Left forelimb (tissue), 1 donor: ENCODE measurements at places on chromosomes 7 and 10.

- DNase-seq = no peak
Observed at GRCh38 chr7:57404343-57404966, 45.5 kb upstream of the ZNF716 start.

- DNase-seq = no peak
Observed at GRCh38 chr7:36741866-36742265, 17.6 kb upstream of the AOAH start.

DNA sequence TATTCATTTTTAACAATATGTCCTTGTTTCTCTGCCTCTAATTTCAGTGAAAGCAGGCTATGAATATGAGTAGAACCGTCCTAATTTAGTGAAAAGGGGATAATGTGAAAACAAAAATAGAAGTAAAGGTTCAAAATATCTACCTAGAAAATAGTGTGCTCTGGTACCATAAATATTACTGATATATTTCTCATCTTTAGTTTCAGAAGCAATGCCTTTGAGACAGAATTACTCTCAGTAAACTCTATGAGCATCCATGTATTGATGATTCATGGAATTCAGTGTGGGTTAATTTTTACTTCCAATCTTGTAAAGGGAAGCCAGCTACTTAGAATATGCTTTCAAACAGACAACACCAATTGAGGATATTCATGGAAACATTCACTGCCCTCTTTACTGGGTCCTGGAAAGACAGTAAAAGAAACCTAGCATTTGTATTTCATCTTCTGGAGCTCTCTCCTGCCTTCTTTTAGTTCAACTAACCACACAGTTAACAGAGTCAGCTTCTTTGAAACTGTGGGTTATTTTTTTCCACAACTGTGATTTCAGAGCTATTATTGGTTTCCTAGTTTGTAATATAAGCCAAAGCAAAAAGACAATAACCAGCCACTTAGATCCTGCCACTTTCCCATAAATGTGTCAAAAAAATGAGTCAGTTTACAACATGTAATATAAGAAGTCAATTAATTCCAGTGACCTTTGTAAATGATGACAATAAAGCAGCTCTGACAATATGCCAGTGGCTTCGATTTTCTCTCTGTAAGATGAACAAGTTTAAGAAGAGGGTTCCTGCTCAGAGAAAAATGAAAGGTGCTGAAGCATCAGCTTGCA, 1.7 kb downstream of the LRRN3 start:
- DNase-seq = no peak

- DNase-seq = no peak
Observed at GRCh38 chr10:117488004-117488403, 54.5 kb upstream of the EMX2 start.

- no peak for DNase-seq
Observed at GRCh38 chr7:12738665-12739064, 51.2 kb downstream of the ARL4A start.

- DNase-seq = no peak
Observed at GRCh38 chr7:1700086-1700485, 30.0 kb downstream of the ELFN1 start.

DNA sequence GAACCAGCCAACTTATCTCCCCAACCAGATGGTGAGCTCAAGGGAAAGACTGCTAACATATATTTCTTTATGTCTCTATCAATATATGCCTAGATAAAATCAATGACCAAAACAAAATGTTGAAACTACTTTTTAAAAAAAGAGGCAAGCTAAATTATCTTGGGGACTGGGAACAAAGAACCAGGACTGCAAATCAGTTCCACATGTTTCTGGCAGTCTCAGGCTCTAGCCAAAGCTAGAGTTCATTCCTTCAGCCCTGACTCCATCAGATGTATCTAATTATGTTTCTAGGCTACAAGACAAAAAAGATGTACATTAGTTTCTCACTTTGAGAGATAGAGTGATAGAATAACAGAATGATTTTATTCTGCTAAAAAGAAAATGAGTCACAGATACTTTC, 1290.3 kb upstream of the SORCS1 start:
- DNase-seq = no peak

- DNase-seq = no peak
Observed at GRCh38 chr10:63083904-63084689, 49.0 kb upstream of the NRBF2 start.

DNA sequence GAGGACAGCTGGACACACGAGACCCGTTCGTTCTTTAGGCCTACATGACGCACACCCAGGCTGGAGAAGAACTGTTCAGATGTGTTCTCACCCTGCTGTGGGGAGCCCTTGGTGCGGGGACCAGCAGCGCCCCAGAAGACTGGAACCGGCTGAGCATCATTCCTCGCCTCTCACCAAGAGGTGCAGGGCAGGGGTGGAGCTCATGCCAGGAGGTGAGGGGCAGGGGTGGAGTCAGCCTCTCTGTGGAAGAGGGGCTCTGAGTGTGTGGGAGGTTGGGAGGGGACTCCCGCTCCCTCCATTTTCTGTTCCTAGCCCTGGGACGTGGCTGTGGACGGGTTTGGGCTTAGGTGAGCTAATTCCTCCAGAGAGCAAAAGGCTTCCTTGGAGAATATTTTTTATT, 66.0 kb upstream of the SHH start:
- DNase-seq = peak; percentile 30

DNA sequence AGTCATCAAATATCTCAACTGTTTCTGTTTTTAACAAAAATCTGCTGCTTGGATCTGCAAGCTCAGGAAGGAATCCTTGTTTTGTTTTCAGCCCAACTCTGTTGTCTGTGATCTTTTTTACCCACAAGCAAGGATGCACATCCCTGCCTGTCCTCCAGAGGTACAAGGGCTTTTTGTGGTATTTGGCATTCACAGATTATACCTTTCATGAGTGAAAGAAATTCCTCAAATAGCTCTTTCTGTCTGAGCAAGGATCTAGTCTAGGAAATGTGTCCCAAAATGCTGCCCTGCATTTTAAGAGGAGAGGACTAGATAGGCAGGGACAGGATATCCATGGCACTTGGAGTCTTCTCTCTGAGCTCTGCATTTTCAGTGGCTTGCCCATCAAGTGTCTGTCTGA, 151.8 kb downstream of the BMPER start:
- no peak for DNase-seq

GRCh38 chr10:25852364-25852941, 81.6 kb upstream of the MYO3A start:
- no peak for DNase-seq

DNA sequence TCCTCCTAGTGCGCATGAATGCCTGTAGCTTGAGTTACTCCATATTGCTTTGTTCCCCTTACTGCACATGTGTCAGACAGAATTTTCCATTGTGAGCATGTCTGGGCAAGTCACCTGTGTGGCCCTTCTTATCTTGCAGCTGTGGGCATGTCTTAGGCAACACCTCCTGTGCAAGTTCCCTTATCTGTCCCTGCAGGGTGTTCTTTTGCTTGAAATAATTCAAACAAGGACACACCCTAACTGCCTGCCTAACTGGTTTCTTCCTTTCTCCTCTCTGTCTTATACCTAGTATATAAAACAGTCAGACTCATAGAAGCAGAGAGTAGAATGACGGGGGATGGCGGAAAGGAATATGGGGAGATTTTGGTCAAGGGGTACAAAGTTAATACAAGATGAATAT, 421.1 kb upstream of the SORCS1 start:
- DNase-seq = no peak

GRCh38 chr10:42690449-42691360, 52.3 kb upstream of the ZNF33B start:
- no peak for DNase-seq

GRCh38 chr7:53446170-53446569, 410.7 kb downstream of the POM121L12 start:
- no peak for DNase-seq

DNA sequence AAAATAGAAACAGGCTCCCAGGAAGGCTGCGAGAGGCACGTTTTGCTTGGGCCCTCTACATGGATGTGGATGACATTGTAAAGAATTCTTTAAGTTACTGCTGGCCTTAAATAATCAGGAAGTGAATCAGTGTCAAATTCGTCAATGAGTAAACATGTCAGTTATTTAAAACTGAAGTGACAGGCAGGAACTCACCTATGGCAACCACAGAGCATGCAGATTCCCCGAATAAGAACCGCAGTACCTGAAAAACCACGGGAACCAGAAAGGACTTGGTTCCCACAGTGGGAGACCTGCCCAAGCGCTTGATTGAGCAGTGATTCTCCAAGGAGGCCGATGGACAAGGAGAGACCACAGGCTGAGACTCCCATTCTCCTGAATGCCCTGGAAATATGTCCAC, 351.2 kb upstream of the AKR1E2 start:
- no peak for DNase-seq

DNA sequence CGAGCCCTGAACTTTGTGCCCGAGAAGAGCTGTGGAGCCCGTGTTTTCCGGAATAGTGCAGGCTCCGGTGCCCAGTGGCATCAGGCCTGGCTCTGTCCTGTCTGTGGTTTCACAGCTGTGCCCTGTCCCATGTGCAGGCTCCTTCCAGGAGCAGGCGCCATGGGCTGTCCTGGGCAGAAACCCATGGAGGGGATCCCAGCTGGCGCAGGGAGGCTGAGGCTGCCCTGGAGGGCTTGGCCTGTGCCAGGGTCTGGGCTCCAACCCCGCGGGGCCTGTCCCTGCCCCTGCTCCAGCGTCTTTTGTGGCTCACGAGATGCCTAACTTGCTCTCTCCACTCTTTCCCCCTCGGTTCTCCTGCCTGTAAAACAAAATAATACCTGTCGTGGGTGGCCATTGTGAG, 23.3 kb upstream of the CRHR2 start:
- DNase-seq = no peak

DNA sequence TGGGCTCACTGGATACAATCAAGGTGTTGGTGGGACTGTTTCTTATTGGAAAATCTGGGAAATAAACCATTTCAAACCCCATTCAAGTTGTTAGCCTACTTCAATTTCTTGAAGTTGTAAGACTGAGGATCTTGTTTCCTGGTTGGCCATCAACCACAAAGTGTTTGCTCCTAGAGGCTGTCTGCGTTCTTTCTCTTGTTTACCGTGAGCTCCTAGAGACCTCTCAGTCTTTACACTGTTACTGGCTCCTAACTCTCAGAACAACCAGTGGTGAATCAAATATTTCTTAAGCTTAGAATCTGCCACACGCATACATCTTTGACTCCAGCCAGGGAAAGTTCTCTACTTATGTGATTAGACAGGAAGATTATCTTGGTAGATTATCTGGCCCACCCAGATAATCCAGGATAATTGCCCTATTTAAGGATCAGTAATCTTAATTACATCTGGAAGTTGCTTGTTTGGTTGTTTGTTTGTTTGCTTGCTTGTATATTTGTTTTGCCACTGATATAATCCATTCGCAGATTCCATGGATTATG, 798.7 kb downstream of the IPMK start:
- DNase-seq = no peak

DNA sequence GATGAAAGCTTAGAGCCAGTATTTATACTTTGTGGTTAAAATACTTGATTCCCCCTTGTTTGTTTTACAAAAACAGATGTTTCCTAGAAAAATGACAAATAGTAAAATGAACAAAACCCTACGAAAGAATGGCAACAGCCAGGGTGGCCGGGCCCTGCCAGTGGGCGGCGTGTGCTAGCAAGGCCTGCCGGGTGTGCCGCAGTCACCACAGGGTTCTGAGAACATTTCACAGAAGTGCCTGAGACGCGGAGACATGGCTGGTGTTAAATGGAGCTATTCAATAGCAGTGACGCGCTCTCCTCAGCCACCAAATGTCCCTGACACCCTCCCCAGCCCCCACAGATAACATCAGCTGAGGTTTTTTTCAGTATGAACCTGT, 14.5 kb downstream of the GPR146 start:
- DNase-seq = no peak

GRCh38 chr7:135939261-135939812, 37.8 kb downstream of the MTPN start:
- DNase-seq = no peak

DNA sequence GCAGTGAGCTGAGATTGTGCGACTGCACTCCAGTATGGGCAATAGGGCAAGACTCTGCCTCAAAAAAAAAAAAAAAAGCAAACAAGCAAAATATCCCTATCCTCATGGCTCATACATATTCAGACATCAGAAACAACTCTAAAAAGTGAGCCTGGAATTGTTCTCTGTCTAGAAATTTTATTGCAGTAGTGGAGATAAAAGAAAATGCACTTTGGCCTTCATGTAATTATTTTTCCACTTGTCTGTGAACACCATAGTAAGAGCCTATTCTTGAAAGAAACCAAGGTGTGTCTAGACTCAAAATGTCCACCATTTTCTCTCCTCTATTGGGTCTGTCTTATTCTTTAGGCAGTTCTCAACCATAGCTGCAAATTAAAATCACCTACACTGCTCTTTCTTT, 30.5 kb upstream of the MCU start:
- no peak for DNase-seq

- no peak for DNase-seq
Observed at GRCh38 chr7:136964347-136964746, 95.9 kb downstream of the CHRM2 start.

DNA sequence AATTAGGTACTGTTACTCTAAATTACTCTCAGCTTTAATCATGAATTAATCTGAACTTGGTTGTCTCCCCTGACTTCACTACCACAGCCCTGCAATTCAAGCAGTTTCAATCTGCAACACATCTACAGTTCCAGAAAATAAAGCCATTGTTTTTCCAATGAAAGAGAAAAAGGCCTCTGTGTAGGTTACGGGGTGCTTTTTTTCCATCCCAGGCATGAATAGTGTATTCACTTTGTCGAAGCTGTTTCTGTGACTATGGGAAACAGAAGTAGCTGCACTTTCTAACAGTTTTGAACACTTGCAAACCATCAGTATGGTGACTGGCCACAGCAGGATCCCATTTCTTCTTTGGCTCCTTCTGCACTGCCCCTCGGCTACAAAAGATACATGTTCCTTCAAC, 460.2 kb downstream of the GRM8 start:
- DNase-seq = no peak

DNA sequence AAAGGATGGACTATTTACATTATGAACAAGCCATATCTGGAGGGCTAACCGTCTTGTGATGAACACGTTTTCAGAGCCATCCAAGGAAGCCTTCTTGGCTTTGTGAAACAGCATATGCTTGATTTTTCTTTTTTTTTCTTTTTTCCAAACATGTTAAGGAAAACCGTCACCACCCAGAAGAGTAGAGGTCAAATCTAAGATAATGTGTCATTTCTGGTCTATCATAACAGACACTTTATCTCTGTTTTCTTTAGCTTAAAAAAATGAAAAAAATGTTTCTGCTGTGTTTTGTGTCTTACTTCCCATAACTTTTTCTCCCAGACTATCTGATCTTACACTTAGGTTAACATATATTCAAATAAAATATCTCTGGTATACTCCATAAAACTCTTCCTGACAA, 76.1 kb upstream of the DGKB start:
- DNase-seq = no peak

- no peak for DNase-seq
Observed at GRCh38 chr10:102534333-102534732, 30.6 kb downstream of the SUFU start.

- DNase-seq = no peak
Observed at GRCh38 chr10:93463723-93464476, 18.2 kb downstream of the MYOF start.

- no peak for DNase-seq
Observed at GRCh38 chr7:29987811-29988317, 1.7 kb downstream of the SCRN1 start.

GRCh38 chr7:101624246-101625001, 4.7 kb downstream of the MYL10 start:
- DNase-seq = peak; percentile 66
